ENCODE measurements at places on chromosomes 2 and 18.
A peak's percentile ranks its signal among the peaks of the same experiment; 100 is the strongest.

GRCh38 chr2:239569401-239570090 lies 168.7 kb upstream of the HDAC4 start:
- DNase-seq: no peak

GRCh38 chr2:133867166-133867565 lies 298.9 kb upstream of the NCKAP5 start:
- no peak for DNase-seq

DNA sequence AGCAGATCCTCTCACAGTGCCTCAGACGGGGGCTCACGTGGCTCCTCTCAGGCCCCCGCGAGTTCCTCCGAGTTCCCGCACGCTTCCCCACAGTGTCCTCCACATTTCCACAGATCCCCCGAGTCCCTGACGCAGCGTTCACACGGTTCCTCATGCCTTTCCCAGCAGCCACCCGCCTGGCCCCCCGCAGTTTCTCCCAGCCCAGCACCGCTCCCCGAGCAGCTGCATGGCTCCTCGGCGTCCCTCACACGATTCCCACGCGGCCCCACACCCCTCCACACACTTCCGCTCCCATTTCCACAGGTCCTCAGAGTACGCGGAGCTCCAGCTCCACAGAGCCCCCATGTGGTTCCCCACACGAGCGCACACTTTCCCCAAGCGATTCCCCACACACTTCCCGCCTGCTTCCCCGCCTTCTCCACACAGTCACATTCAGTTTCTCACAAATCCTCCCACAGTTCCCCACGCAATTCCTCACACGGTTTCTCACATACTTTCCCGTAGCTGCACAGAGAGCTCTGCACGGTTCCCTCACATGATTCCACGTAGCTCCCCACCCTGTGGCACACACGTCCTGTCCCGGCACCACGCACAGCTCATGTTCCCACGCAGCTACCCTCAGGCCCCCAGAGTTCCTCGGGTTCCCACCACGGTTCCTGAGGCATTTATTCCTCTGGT lies 39.9 kb downstream of the KIF1A start:
- no peak for DNase-seq

DNA sequence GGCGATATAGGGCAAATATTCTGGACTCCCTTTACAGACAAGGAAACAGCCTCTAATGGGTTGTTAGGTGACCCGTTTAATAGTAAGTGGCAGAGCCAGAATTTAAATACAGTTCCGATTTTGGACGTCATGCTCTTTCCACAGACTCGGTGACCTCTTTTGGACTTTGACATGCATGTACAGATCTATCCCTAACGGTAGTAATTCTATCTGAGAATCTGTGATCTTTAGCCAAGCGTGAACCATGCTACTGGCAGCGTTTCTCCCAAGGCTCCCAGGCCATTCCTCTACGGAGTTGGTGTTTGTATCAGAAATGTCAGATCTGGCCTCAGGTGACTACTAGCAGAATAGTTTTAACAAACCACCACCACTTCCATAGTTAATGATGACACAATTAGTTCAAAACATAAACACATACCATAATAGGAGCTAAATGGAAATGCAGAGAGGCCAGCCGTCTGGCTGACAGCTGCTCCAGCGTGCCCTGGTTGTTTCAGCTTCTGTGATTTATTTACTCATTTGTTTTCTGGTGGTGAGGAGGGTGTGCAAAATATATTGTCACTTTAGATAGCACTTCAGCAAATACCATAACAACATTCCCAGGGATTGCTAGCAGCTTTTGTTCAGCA lies 304.6 kb upstream of the LYPD1 start:
- no peak for DNase-seq

GRCh38 chr2:65130664-65131175 lies 814 bp upstream of the RAB1A start:
- DNase-seq: no peak

DNA sequence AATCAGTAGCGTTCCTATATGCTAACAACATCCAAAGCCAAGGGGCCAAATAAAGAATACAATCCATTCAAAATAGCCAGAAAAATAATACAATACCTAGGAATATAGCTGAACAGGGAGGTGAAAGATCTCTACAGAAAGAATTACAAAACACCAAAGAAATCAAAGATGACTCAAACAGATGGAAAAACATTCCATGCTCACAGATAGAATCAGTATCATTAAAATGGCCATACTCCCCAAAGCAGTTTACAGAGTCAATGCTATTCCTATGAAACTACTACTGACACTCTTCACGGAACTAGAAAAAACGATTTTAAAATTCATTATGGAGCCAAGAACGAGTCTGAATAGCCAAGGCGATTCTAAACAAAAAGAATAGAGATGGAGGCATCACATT lies 57.4 kb downstream of the CCBE1 start:
- no peak for DNase-seq

- no peak for DNase-seq
These were observed 230.7 kb upstream of the CCDC68 start for GRCh38 chr18:55189972-55190371.

DNA sequence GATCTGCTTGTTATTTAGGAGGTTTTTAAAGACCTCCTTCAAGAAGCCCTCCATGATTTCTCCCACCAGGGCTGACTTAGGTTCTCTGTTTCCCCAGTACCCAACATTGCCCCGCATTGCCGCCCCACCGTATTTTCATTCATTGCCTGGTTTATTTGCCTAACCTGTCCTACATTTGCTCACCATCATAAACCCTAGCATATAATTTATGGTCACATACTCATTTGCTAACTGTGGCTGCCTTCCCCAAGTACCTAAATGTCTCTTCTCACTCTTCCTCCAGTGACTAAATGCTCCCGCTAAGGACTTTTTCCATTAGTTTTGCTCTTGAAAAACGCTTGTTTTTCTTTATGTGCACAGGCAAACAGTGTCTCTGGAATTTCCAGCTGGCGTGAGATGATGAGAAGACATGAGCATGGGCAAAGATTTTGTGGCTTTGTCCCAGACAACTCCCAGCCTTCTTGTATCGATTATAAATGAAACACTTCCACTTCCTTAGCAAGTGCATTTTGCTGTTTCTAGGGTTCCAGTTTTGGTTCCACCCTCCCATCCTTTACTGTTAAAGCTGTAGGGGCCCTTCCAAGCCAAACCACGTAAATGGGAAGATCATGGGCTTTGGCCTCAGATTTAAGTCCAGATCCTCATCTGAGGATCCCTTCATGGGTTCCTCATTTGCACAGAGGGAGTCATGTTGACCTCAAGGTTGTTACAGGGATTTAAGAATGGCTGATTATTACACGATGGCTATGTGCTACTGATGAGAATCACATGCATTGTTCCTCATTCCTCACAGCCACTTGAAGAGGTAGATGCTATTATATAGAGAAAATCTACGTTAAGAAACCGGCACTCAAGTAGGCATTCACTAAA lies 21.0 kb upstream of the ARMC9 start:
- no peak for DNase-seq

DNA sequence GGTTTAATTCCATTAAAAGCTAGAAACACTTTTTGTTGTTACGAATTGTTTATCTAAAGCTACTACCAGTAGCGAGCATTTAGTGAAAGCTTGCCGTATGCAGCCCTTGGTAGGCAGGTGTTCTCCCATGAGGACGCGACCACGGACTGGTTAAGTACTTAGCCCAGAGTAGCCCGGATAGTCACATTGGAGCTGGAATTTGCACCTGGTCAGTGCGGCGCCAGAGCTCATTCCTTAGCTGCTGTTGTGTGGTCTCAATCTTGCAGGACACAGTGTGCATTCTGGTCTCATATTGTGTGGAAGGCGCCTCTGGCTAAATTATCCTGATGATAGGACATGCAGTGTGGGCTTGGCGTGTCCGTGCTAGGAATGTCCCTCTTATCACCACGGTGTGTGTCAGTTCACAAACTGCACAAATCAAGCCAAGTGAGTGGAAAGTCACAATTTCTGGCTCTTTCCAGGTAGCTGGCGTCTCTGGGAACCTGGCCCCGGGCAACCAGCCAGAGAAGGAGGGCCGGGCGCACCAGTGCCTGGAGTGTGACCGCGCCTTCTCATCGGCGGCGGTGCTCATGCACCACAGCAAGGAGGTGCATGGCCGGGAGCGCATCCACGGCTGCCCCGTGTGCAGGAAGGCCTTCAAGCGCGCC lies 133.3 kb downstream of the ZNF236 start:
- DNase-seq: no peak

- no peak for DNase-seq
These were observed 68.5 kb downstream of the USP40 start for GRCh38 chr2:233498126-233498525.

GRCh38 chr2:157880927-157881326 lies 4.8 kb upstream of the ACVR1 start:
- no peak for DNase-seq

DNA sequence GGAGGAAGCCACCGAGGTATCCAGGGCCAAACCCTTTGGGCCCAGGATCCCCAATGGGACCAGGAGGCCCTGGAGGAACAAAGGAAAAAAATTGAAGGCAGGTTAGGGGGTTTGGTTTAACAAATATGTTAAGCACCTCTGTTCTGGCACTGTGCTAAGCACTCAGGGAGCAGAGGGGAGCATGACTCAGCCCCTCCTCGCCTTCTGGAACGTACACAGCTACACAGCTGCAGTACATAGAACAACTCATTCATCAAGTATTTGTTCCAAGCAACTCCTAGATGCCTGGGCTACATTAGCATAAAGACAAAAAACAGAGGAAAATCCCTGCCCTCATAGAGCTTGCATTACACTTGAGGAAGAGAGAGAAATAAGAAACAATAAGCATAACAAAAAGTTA lies 153.6 kb downstream of the COL4A4 start:
- peak; percentile 63 for DNase-seq

GRCh38 chr18:24185805-24186204 lies 46.9 kb downstream of the CABYR start:
- peak; percentile 61 for DNase-seq

GRCh38 chr2:135252805-135253458 lies 200.8 kb downstream of the RAB3GAP1 start:
- no peak for DNase-seq

- peak; percentile 35 for DNase-seq
These were observed 39.5 kb downstream of the ARL4C start for GRCh38 chr2:234457421-234457820.

- DNase-seq: no peak
These were observed 339.7 kb downstream of the LNPK start for GRCh38 chr2:175662335-175662734.

GRCh38 chr2:54975598-54976492 lies 74.4 kb downstream of the RTN4 start:
- no peak for DNase-seq

DNA sequence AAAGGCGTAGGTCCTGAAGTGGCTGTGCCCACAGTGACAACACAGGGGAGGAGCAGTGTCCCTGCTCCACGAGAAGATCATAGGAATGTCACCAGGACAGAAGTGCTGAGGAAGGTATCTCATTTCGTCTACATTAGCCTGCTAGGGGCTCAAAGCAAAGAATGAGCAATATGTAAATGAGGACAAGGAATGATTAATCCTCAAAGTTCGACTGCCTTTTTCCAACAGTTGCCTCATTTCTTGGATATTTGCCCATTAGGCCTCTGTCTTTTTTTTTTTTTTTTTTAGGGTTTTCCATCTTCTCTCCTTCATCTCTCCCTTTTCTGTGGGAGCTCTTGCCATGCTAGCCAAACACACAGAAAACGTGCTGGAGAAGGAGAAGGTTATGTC lies 105.2 kb upstream of the ARHGAP28 start:
- peak; percentile 84 for DNase-seq

DNA sequence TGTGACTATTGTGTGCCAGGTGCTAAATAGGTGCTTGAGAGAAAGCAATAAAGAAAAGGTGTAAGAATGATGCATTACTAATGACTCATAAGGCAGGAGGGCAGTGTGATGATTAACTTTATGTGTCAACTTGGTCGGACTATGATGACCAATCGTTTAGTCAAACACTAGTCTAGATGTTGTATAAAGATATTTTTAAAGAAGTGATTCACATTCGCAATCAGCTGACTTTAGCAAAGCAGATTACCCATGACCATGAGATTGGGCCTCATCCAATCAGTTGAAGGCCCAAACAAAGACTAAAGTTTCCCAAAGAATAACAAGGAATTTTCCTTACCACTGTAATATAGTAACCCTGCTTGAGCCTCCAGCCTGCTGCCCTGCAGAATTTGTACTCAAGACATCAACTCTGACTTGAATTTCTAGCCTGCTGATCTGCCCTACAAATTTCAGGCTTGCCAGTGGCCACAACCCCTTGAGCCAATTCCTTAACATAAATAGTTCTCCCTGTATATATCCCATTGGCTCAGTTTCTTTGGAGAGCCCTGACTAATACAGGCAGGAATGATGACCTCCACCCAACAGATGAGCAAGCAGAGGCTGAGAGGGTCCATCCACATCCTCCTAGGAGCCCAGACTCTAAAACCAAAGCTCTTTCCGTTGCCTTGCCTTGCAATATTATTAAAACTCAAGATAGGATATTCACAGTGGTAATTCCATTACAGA lies 132.6 kb downstream of the ACTR3 start:
- DNase-seq: peak; percentile 17

- DNase-seq: no peak
These were observed 178.5 kb downstream of the L3MBTL4 start for GRCh38 chr18:6236258-6236657.

DNA sequence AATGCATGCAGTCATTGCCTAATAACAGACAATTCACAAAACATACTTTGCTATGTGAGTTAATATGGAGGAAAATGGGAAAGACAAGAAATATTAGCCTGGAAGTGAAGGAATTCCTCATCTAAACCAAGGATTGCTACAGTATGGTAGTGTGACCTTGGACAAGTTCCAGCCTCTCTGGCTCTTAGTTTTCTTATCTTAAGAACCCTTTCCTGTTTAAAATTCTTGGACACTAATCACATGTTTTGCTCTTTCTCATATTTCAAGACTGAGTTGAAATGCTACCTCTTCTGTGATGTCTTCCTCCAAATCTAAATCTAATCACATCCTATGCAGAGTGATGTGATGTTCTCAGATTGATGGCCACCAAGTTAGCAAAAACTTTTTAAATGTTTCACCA lies 20.8 kb upstream of the ADAM23 start:
- DNase-seq: peak; percentile 81

GRCh38 chr2:28681158-28681571 lies 70.5 kb upstream of the PPP1CB start:
- peak; percentile 84 for DNase-seq

GRCh38 chr18:23968638-23969604 lies 45.6 kb upstream of the TTC39C start:
- DNase-seq: no peak

- no peak for DNase-seq
These were observed 69.4 kb downstream of the TXNL1 start for GRCh38 chr18:56568986-56569385.

DNA sequence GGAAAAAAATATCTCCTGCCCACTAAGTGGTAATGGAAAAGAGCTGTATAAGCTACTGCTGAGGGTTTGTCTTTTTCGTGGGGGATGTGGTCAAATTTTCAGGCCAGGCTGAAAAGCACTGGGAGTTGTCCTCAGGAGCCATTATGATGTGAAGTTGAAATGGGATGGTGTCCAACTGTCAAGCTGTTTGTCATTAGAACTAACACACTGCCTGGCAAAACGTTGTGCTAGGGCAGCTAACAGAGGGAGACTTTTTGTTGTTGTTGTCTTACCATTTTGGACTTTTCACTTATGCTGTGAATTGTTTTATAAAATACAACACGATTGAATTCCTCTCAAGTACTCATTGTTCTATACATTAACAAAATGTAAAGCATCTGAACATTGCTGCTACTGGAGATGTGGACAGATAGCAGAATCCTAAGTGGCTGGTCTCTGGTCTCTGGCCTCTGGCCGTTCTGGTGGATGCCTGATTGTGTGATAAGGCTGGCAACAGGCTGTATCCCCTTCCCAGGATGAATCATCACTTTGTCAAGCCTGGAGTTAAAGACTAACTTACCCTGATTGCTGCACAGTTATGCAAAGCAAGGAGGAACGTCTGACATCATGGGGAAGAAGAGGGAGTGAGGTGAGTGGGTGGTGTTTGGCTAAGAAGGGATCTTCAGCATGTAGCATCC lies 2.3 kb downstream of the MYO1B start:
- DNase-seq: peak; percentile 92
